ENCODE measurements at places on chromosomes 2 and 18.

GRCh38 chr2:230011617-230012016, 57.1 kb downstream of the SLC16A14 start:
- no peak for DNase-seq

- no peak for DNase-seq
Measured at GRCh38 chr2:190582019-190582418, 47.5 kb upstream of the NEMP2 start.

- no peak for DNase-seq
Measured at GRCh38 chr2:187319441-187320108, 128.5 kb downstream of the CALCRL start.

DNA sequence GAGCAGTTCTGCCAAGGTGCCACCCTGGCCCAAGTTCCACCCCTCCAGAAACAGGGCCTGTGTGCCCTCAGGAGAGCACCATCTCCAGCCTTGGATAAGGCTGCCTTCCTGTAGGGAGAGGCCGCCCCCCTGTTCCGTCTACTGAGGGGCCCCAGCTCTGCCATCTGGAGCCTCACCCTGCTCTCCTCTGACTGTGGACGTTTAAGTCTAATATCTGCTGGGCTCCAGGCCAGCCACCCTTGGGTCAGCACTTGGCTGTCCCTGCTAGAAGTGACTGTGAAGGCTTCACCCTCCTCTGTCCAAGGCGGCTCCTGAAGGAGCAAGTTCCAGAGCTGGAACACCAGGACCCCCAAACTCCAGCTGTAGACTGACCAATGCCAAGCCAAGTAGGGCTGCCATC, 26.3 kb downstream of the RHOB start:
- DNase-seq: no peak

GRCh38 chr18:37869051-37869450, 303.5 kb upstream of the CELF4 start:
- DNase-seq: no peak

GRCh38 chr2:64213532-64214275, 69.5 kb upstream of the PELI1 start:
- DNase-seq: no peak

DNA sequence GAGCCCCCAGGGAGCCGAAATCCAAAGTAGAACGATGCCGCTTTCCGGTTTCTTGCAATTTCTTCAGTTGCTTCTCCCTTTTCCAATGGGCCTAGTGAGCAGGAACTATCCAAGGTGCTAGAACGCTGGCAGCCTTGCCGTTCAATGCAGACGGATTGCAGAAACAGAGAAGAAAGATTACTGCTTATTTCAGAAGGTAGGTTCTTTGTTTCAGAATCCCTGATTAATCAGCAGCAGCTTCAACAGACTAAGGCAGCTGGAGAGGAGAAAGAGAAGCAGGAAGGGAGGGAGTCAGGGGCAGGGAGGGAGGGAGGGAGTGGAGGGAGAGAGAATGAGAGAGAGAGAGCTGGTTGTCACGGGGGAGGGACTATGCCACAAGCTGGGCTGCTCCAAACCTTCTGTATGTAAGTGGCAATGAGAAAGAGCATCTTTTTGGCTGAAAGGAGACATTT, 576 bp downstream of the NYAP2 start:
- DNase-seq: peak; percentile 75

DNA sequence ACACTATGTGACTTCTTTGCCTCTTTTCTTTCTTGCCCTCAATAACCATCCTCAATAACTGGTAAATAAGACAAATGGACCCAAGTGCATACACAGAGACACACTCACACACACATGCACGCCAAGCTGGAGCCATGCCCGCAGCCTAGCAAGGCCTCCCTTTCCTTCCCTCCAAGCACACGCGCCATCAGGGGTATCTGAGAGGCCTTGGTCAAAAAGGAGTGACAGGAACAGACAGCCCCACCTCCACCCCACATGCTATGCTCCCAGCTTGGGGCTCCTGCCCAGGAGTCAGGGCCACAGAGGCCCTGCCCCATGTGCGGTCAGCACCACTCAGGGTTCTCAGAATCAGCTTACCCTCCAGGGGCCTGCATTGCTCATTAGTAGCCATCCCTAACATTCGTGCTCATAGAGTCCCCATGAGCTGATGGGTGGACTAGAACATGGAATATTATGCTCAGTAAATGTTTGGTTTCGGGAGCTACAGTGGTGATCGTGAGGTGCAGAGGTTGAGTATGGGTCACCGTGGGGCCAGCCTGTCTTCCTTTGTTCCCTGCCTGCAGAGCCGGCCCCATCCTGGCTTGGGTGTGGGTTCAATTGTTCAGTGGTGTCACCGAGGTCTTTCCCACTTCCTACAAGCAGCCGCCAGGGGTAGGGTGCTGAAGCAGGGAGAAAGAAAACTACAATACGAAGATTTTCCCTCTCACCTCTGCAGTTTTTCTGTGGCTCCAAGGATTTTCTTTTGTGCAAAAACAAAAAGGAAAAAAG, 158.2 kb upstream of the RAB12 start:
- no peak for DNase-seq

- DNase-seq: no peak
Measured at GRCh38 chr18:79136742-79137141, 67.5 kb downstream of the ATP9B start.

GRCh38 chr2:67834482-67834881, 228.3 kb downstream of the C1D start:
- no peak for DNase-seq

DNA sequence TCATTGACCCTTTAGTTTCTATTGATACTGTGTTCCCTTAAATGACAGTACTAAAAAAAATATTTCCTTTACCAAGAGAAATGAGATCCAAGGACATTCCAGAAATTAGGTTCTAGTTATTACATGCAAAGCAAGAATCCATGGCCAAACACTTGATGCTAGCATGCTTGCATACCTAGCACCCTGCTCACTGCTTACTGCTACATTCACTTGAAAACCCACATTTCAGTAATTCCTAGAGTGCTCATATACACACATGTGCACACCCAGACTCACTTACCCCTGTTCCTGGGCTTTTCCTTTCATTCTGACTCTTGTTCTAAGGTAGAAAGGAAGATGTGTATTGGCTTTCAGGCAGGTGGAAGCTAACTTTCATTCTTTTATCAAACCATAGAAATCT, 395.9 kb downstream of the THSD7B start:
- DNase-seq: no peak

GRCh38 chr2:31347319-31347718, 67.2 kb downstream of the XDH start:
- DNase-seq: no peak

- no peak for DNase-seq
Measured at GRCh38 chr2:11213090-11213638, 57.9 kb downstream of the SLC66A3 start.

- DNase-seq: no peak
Measured at GRCh38 chr2:208983486-208983885, 440.4 kb upstream of the MAP2 start.

DNA sequence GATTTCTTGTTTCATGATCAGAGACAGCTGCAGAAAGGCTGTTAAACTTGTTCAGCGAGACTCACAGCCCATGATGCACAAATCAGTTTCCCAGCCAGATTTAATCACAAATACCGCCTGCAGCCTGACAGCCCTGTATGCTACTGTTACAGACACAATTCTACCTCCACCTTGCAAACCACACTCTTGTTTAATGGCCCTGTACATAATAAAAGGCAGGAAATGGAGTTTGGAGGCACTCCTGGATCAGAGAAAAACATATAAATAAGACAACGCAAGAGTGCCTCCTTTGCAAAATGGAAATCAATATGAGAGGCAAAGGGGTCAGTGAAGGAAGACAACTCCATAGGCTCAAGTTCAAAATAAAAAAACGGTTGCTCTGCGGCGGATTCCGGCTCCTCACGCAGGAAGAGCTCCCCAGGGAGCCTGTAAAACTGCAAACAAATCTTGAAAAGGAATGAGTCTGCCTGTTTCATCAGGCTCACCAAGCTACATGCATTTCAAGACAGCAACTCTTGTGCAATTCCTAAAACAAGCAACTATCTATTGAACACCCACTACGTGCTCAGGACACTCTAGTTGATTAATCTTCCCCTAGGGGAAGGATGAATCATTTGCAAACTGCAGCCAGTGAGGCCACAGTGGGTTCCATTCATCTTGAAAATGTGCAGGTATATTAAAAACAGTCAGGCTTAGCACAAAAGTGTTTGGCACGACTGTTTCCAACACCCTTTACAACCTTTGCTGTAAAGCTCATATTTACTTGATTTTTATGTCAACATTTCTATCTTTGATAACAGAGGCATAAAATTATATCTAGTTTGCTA, 37.5 kb downstream of the TBC1D8 start:
- no peak for DNase-seq

- DNase-seq: peak; percentile 43
Measured at GRCh38 chr2:231611273-231612108, 18.8 kb downstream of the TEX44 start.

GRCh38 chr2:37569986-37570679, 101.3 kb downstream of the CDC42EP3 start:
- no peak for DNase-seq

DNA sequence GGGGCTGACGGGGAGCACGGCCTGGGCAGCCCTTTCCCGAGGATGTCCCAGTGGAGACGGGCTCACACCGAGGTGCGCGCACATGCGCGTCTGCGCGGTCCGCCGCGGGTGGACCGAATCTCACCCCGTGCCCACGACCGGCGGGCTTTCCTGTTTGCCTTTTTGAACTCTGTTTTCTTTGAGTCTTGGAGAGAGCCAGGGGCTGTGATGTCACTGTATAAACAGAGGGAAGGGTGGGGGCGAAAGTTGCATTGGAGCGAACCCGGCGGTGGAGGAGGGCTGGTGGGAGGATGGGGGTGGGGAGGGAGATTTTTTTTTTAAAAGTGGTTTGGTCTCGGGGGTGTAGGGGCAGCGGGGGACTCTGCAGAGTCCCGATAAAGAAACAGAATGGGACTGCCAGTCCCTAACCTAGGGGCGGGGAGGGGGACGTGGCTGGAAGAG, 141.2 kb upstream of the CTAGE1 start:
- no peak for DNase-seq

- no peak for DNase-seq
Measured at GRCh38 chr2:239779584-239779983, 245.6 kb downstream of the NDUFA10 start.

GRCh38 chr18:2978661-2979106, 34.3 kb downstream of the LPIN2 start:
- DNase-seq: no peak

DNA sequence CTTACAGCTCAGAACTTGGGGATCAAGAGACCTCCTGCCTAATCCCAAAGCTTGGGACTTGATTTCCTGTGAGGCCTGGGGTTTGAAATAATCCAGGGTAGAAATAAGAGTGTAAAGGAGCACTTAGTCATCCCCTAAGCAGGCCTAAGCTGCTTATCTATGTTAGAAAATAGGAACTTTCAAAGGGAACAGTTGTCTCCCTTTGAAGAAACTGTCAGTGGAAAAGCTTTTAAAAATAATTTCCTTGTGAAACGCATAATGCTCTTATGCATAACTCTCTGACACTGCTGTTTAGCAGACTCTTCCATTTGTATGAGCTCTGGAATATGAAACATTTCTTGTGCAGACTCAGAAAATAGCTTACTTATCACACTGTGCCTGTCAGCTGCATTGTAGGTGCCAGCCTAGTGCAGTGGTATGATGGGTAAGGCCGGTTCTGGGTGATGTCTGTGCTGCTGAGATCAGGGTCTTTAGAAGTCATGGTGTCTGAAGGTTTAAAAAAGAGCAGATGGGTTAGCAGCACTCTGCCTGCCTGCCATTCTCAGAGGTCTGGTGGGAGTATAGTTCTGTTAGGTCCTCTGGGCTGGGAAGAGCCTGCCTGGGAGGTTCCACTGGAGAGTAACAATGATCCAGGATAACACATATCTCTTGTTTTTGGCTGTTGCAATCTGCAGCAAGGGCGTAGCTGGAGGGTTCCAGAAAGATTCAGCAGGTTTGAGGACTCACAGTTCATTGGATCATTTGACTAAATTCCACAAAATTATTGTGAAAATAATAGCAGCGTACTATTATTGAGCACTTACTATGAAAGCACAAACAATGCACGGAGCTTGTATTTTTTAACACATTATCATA, 283.2 kb upstream of the MEX3C start:
- no peak for DNase-seq

Data from putamen (tissue), 1 donor.